Activated T-helper 17 cell treated with anti-CD3 and anti-CD28 coated beads, Interleukin-2, amount 50 U/mL, for 72 hours (primary cell): ENCODE measurements at places on chromosomes 5 and 9.
A peak's percentile ranks its signal among the peaks of the same experiment; 100 is the strongest.

DNA sequence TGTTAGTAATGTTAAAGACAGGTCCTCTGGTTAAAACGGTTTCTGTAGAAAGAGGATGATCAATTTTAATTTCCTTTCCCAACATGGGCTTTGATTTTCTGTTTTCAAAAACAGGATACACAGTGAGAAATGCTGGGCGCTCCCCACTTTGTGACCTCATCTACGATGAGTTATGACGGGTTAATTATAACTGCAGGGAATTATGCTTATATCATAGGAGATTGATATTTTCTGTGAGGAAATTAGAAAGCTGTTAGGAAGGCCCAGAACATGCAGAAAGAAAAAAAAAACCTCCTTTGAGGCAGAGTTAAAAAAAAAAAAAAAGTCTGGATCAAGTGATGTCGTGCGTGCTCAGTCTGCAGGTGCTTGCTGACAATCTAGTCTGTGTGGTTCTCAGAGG is 176.8 kb upstream of the OTULINL start:
- ATAC-seq: no peak

DNA sequence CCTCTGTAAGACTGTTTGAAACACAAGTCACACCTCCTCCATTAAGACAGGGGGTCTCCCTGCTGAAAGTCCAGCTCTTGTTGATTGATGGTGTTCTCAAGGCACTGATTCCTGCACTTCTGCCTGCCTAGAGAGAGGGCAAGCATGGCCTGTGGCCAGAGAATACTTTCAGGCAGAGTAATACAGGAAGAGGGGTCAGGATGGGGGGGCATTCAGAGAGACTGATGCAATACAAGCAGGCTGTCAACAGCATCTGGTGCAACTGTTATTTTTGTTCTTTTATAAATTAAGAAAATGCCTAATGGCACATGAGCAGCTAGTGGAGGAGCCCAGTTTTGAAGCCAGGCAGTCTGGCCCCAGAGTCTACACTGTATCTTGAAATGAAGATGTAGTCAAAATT is 302.2 kb downstream of the DIRAS2 start:
- no peak for ATAC-seq

DNA sequence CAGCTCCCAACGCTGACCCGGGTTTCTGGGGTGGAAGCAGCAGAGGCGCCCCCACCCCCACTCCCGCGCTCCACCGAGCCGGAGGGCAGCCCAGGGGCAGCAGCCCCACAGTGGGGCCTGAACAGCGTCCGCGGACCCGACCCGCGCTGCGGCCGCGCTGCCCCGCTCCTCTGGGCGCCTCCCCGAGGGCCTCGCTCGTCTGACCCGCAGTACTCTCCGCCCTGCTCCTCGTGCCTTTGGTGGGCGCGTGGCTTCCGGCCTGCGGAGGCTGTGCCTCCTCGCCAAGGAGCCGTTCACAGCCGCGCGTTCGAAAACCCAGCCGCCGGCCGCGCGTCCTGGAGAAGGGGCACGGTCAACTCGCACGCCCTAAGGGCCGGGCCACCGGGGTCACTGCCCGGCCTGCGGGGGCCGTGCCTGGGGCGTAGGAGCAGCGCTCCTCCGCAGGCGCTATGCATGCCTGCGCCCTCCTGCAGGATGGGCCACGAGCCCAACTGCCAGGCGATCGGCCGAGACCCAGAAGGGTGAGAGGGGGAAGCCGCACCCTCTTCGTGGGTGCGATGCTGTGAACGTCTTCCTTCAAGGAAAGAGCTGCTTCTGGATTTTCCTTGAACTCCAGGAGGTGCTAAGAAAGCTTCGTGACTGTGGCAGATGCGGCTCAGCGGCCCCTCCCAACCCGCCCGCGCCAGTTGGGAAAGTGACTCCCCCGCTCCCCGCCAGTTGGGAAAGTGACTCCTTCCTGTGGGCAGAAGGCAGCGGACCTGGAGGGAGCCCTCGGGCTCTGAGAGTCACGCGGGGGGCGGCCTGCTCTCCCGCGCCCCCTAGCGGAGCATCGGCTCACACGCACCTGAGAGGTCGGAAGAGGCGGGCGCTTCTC is 82.7 kb downstream of the HSD17B3 start:
- peak; percentile 41 for ATAC-seq

DNA sequence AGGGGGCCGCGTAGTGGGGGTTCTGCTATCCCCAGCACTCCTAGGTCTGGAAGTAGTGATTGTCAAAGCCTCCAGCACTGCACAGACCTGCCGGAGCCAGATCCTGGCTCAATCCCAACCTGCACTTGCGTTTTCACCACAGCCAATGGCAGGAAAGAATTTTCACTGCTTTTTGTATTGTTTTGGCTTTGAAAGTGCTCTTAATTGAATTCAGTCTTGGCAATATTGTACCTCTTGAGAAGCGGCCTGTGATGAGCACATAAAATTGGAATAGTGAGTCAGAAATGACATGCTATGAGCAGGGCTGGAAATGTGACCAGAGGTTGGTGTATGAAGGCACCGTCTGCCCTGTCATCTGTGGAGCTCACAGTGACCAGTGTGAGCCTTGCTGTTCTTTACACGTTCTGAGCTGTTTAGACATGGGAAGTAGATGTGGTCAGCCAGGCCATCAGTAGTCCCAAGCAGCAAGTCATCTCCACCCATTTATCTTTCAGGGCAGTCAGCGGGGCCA is 41.5 kb downstream of the SECISBP2 start:
- ATAC-seq: peak; percentile 80

- ATAC-seq: no peak
These were observed 182.0 kb upstream of the MPDZ start for GRCh38 chr9:13461414-13461991.

DNA sequence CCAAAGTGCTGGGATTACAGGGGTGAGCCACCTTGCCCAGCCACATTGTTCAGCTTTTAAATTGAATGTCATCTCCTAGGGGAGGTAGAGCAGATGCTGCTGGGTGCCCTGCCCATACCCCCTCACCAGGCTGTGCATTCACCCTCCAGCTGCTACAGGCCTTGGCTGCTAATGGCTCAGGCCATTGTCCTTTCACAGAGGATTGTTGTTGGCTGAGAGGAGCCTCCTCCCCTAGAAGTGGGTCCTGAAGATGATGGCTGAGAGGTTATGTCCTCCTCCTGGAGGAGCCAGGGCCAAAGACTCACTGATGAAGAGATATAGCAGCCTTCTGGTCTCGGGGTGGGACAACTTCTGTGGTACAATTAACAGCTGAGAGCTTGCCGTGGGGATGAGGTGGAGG is 74.6 kb downstream of the PHAX start:
- ATAC-seq: no peak

DNA sequence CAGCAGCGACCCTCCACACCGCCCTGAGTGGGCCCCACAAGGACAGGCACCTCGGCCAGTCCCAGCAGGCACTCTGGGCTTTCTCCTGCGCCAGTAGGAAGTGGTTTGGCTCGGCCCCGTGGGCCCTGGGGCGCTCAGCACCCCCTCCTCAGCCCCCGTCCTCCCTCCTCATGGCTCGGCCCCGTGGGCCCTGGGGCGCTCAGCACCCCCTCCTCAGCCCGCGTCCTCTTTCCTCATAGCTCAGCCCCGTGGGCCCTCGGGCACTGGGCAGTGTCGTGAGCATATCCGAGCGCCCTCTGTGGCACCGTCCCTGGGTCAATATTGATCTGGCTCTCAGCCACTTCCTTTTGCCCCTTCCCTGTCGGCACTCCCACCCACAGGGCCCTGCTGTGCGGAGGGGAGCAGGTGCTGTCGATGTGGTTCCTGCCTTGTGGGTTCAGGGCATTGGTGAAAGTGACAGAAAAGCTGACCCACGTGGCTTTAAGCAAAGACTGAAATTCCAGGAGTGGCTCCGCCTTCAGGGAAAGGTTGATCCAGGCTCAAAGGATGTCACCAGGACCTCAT is 5.5 kb upstream of the SCGB3A1 start:
- no peak for ATAC-seq

- ATAC-seq: no peak
These were observed 41.9 kb downstream of the VAV2 start for GRCh38 chr9:133950192-133950591.

DNA sequence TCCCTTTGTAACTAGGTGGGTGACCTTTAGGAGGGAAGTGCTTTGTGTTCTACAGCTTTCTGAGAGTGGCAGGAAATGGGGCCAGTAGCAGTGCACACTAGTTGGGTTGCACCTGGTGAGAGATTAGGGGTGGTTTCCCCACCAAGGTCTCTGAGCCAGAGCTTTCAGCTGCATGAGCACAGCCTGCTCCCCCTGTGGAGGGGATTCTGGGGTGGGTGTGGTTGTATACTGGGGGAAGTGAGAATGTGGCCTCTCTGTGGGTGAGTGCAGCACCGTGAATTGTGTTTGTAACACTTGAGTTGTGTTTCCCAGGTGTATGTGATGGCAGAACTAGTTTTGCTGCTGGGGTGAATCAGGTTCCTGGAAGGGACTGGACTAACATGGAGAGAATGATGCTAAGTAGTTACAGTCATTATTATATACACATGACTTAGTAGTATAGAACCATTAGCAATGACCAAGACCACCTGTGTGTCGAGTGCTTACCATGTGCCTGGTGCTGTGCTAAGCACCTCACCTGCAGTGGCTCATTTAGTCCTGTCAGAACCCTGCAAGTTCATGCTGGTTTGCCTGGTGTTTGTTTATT is 11.8 kb upstream of the CXXC5 start:
- ATAC-seq: peak; percentile 61

- ATAC-seq: no peak
These were observed 398.0 kb downstream of the PSAT1 start for GRCh38 chr9:78694974-78695373.

DNA sequence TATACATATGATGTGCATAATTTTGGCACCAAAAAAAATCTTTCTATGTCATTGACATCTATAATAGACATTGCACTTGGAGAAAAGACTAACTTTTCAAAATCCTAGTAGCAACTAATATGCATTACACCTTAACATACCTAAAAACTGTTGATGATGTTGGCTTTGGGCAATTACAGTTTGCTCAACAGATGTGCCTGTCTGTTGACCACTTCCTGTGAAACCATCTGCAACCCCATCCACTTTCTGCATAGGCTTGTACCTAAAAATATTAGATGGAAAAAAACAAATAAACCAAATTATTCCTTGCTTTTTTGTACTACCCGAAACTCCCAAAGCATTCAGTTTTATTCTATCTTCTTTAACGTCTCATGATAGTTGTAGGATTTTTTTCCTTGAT is 248.6 kb downstream of the RFX3 start:
- no peak for ATAC-seq

- peak; percentile 68 for ATAC-seq
These were observed 2.6 kb downstream of the CTNNAL1 start for GRCh38 chr9:109010746-109011145.

- ATAC-seq: peak; percentile 55
These were observed 280.7 kb downstream of the RFX3 start for GRCh38 chr9:3244963-3245653.

GRCh38 chr9:123039617-123040219 is 6.3 kb downstream of the GPR21 start:
- ATAC-seq: no peak

- no peak for ATAC-seq
These were observed 165.8 kb upstream of the MAP3K1 start for GRCh38 chr5:56649569-56649968.

DNA sequence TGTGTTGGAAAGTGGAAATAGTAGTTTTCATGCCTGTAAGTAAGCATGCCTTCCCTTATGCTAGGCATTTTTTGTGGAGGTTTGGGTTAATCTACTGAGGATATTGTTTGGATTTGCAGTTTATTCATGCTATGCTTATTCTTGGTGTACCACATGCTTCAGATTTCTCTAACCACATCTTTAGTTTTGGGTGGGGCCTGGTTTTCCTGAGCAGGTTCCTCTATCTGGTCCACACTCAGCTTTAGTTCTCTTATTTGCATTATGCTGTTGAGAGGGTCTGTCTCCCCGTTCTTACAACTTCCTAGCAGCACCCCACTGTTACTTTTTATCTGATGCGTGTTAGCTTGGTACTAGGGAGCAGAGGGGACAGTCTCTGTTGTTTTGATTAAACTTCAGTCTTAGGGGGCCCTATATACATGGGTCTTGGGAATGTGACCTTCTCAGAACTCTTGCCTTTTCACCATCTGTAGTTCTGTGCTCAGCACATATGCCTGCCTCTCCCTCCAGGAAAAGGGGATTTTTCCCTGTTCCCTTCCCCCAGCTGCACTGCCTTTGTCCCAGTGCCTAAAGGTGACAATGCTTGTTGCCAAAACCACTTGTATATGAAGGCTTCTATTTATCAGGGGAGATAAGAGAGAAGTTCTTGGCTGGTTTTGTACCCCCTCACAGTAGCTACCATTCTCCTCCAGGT is 10.0 kb upstream of the CAMK4 start:
- no peak for ATAC-seq

- no peak for ATAC-seq
These were observed 52.3 kb downstream of the NTNG2 start for GRCh38 chr9:132214027-132214622.

GRCh38 chr9:98256756-98257155 is 1.3 kb upstream of the TBC1D2 start:
- ATAC-seq: no peak

DNA sequence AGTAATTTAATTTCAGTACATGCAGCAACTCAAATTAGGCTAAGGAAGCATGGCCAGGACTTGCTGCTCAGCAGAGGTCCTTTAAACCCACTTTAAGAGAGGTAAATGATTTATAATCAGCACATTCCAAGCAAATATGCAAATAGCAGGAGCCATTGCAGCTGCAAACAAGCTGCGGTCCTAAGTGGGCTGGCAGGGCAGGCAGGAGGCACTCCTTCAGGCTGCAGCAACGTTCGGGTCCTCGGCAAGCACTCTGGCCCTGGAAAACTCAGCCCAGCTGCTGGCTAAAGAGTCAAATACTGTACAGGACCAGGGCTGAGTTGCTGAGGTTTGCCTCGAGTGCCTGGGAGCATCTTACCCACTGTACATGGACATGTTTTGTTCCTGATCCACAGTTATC is 126.9 kb downstream of the FSTL4 start:
- no peak for ATAC-seq

DNA sequence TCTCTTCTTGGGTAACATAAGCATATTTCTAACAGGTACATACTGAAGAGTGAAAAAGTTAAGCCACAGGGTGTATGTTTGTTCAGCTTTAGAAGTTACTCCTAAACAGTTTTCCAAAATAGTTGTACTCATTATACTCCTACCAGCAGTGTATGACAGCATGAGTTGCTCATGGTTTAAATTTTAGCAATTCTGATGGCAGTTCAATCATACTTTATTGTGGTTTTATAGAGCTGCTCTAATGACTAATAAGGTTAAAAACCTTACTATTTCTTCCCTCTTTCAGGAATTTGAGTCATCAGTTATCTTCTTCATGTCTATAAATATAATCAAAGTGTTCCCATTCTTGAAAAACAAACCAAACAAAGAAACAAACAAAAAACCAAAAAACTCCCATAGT is 81.5 kb downstream of the CAAP1 start:
- no peak for ATAC-seq

DNA sequence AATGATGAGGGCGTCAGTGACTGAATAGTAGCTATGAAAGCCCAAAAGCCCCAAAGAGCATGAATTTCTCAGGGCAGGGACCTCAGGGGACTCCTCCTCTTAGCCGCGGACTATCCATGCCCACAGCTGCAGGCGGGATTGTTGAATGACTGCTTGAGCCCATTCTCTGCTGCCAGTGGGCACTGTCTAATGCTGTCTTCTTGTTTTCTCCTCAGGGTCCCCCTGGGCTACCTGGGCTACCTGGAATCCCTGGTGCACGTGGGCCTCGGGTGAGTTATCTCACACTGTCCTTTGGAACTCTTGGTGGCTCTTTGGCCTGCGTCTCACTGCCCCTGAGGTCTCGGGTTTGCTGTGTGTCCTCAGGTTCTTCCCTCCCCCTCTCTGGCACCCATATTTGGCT is 22.7 kb downstream of the COL27A1 start:
- ATAC-seq: no peak

- ATAC-seq: no peak
These were observed 28.8 kb downstream of the SKP2 start for GRCh38 chr5:36180556-36181350.

GRCh38 chr5:74209571-74209970 is 431.0 kb downstream of the ENC1 start:
- ATAC-seq: no peak
